ENCODE measurements at places on chromosomes 4 and X.
A peak's percentile ranks its signal among the peaks of the same experiment; 100 is the strongest.

DNA sequence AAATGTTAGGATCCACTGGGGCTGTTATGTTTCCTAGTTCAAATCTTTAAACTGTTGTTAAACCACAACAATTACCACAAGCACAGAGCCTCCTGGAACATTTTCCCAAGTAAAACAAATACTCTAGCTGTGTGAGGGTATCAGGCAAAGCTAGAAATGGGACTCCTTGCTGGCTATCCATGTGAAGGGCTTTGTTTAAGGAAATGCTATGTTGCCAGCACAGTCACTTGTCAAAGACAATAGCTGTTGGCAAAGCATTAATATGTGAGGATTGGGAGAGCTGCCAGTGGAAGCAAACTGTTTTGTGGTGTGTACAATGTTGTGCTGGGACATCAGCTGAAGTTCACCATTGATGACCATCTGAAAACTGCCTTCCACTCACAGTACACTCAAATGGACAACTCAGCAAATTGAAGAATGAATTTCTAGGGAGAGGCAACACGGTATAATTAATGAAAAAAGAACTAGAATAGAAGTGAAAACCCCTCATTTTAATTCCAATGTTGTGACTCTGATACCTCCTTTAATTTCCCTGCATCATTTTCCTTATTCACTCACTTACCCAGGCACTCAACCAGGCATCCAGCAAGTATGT is 100.8 kb downstream of the ANXA3 start:
- H3K27me3 ChIP-seq = no peaks in the 10 kb centered on the region
- H3K4me1 ChIP-seq = no peaks in the 10 kb centered on the region
- H3K27ac ChIP-seq = no peak overlapping the region
- H3K4me3 ChIP-seq = no peak overlapping the region
- no peaks in the 10 kb centered on the region for H3K36me3 ChIP-seq
- DNase-seq = no peak

DNA sequence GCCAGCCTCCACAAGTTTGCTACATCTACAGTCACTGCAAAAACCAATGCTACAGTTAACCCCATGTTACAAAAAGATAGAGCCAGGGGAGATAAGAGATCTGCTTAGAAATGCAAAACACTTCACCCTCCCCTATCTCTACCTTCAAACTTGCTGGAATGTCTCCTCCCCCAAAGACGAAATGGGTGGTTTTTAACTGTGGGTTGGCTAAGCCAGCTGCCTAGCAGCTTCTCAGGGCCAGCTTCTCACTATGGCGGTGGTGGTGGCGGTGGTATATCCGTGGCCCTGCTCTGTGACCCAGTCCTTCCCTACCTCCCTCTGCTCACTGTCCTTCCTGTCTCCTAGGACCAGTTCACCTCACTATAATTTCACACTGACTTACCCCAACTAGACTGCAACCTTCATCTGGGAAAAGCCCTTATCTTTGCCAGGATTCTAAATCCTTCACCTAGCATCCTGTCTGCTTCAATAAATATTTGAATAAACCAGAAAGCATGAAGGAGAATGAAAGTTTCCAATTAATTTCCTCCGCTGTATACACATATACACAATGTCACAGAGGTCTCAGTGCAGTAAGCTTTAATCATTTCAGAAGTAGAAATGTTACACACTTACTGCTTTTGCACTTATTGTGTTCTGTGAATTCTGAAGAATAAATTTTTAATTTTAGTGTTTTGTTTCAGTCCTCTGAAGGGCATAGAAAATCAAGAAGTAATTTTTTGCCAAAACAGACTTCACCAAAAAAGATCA is 46.3 kb downstream of the SH3KBP1 start:
- peaks cover 58% of the 10 kb centered on the region for H3K4me1 ChIP-seq
- peak overlapping the region; percentile 98 for H3K27ac ChIP-seq
- H3K27me3 ChIP-seq = no peaks in the 10 kb centered on the region
- H3K36me3 ChIP-seq = no peaks in the 10 kb centered on the region
- peak; percentile 91 for DNase-seq
- peak overlapping the region; percentile 50 for H3K4me3 ChIP-seq

DNA sequence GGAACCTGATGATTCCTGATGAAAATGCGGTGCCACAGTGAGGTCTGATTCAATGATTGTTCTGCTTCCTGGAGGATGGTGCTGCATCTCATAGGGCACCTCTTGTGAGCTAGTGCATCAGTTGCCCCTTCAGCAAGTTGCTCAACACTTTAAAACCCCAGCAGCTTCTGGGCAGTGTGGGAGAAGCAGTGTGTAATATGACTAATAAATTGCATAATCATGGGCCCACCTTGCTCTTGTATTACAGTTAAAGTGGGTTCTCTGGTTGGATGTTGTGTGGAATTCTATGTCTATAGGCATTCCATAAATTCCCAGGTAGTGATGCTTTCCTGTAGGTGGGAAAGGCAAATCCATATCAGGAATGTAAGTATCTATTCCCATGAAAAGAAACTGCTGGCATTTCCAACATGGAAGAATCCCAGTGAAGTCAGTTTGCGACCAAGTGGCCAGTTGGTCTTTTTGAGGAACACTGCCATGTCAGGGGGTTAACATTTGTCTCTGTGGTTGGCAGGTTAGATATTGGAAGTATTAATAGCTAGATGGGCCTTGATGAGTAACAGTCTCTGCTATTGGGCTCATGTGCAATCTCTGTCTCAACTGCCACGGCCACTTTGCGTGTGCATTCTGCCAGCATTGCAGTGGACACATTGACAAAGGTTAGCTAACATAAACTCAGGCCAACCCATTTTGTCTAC is 121.1 kb upstream of the OTUD4 start:
- no peak overlapping the region for H3K27ac ChIP-seq
- no peak overlapping the region for H3K4me3 ChIP-seq
- no peak for DNase-seq
- no peaks in the 10 kb centered on the region for H3K27me3 ChIP-seq

GRCh38 chrX:44529310-44529709 is 13.3 kb downstream of the FUNDC1 start:
- H3K27ac ChIP-seq = no peak overlapping the region
- no peaks in the 10 kb centered on the region for H3K4me1 ChIP-seq
- H3K36me3 ChIP-seq = peaks cover 3% of the 10 kb centered on the region

GRCh38 chr4:6603128-6603527 is 28.1 kb downstream of the MAN2B2 start:
- no peak overlapping the region for H3K27ac ChIP-seq
- no peaks in the 10 kb centered on the region for H3K27me3 ChIP-seq
- no peaks in the 10 kb centered on the region for H3K4me1 ChIP-seq
- no peak overlapping the region for H3K4me3 ChIP-seq
- H3K36me3 ChIP-seq = peaks cover 38% of the 10 kb centered on the region
- DNase-seq = no peak

Measured in Karpas-422 (cell line).